Fibroblast of the aortic adventitia (primary cell): ENCODE measurements at places on chromosomes 5 and 9. TPM values are rescaled to one million over a fixed set of nuclear protein-coding genes. Genes with fewer than 3 reads are reported as not detected.

The BRD9 gene
- total RNA-seq: 26.8 and 119 TPM in 2 replicates

DNA sequence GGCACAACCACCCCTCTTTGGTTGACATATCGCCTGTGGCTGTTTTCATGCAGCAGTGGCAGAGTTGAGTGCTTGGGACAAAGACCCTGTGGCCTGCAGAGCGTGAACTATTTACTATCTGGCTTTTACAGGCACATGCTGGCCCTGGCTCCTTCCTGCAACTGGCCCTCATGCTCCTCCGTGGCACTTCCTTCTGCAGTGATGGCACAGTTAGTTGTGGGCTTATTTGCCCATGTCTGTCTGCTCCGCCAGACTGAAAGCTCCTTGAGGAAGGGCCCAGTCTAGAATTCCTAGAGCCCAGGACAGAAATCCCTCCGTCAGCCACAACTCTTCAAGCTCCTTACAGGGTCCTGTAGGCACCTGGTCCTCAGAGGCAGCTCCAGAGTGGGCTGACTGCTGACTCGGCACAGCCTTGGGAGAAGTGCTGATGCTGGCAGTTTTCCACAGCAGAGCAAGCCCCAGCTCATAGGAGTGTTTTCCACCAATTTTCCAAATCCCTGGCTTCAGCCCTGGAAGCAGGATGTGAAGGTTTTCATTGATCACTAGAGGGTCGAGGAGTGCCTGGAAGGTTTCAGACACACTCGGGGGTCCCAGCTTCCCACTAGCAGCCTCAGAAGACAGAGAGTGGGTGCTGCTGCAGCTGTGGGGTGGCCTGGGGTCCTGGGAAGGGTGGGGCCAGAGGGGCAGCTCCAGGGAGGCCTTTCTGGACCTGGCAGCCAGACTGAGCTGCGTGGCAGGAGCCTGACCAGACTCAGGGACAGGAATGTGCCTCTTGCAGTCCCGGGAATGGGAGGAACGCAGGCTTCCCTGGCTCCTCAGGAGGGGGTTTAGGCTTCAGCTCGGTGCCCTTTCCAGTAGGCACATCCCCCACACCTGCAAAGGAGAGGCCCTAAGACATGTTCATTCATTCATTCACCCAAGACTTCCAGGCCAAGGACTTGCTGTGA is 56.5 kb upstream of the ANGPTL2 start:
- no peak for DNase-seq

GRCh38 chr9:98552331-98552730 is 156.4 kb downstream of the GABBR2 start:
- DNase-seq: no peak

DNA sequence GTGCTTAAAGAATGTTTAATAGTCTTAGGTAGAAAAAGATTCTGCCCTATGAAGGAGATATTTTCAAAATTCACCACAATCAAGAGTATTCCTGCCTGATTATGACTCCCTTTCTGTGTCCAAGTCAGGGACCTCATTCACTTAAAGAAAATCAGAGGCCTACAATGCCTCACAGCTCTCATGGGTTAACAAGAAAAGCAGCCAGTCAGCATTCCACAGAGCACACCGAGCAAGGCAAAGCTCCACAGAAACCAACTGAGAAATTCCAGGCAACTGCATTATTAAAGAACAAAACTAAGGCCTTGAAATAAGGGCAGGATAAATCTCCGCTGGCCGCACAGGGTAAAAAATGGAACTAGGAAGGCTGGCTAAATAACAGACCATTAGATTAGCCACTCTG is 161.1 kb downstream of the TARS1 start:
- no peak for DNase-seq

The SPATA31A3 gene
- total RNA-seq: not detected in 2 replicates

GRCh38 chr5:40484495-40484894 is 195.2 kb upstream of the PTGER4 start:
- no peak for DNase-seq

The LCN15 gene
- total RNA-seq: not detected in 2 replicates

DNA sequence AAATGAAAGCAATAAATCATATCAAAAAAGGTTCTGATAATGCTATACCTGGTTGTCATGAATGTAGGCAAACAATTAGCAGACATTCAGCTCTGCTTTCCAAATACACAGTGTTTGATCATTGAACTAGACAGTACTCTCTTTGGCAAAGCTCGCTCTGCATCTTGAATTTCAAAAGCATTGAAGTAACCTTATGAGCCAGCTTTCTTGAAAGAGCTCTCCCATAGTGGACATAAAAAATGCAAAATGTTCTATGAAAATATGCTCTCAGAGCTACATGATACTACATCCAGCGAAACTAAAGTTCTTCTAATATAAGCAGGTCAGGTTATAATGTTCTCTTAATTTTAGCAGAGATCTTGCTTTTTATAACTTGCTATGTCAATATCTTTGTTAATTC is 533.4 kb downstream of the CSNK1G3 start:
- no peak for DNase-seq

GRCh38 chr9:14909961-14910805 is at the start of gene FREM1:
TSS of gene FREM1 (minus strand) at chr9:14910428. CDS start at chr9:14868977, 41,451 bp downstream.
- no peak for DNase-seq

The CNTLN gene
- total RNA-seq: 25.8 and 27.2 TPM in 2 replicates

GRCh38 chr5:119398727-119399466 is 43.1 kb downstream of the TNFAIP8 start:
- peak; percentile 59 for DNase-seq

DNA sequence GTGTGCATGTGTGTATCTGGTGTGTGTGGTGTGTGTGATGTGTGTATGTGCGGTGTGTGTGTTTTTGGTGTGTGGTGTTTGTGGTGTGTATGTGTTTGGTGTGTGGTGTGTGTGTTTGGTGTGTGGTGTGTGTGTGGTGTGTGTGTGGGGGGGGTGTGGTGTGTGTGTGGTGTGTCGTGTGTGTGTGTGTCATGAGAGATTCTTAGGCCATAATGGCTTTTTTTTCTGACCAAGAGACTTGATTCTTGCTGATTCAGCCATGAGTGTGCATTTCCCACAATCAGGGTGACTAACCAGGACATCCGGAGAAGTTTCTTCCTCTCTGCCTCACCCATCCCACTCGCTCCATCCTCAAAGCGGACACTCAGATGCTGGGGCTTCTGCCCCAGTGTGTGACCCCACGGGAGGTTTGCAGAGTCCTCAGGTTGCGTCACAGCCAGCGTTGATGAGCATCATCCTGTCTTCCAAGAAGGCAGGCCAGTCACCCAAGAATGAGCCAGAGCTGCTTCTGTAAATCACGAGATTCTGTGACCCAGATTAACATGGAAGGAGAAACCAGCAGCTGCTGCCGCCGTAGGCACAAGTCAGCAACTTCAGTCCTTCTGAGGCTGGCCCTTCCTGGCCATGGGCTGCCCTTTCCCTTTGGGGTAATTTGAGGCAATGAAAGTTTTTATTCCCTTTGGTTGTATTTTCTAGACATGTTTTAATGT is 12.5 kb upstream of the CTSL start:
- DNase-seq: peak; percentile 98

- no peak for DNase-seq
These were observed 125.5 kb downstream of the STARD4 start for GRCh38 chr5:111386832-111387162.

GRCh38 chr5:3542158-3542557 is 53.5 kb upstream of the IRX1 start:
- no peak for DNase-seq

The ANGPTL2 gene
- total RNA-seq: 41.0 and 47.5 TPM in 2 replicates

The STPG3 gene
- not detected in 2 replicates for total RNA-seq

The SHC3 gene
- total RNA-seq: 26.5 and 28.0 TPM in 2 replicates
